Stimulated activated CD8-positive, alpha-beta memory T cell treated with anti-CD3 and anti-CD28 coated beads, Interleukin-2, amount 100 ng/mL, for 48 hours (primary cell): ENCODE measurements at places on chromosomes 4 and X.

DNA sequence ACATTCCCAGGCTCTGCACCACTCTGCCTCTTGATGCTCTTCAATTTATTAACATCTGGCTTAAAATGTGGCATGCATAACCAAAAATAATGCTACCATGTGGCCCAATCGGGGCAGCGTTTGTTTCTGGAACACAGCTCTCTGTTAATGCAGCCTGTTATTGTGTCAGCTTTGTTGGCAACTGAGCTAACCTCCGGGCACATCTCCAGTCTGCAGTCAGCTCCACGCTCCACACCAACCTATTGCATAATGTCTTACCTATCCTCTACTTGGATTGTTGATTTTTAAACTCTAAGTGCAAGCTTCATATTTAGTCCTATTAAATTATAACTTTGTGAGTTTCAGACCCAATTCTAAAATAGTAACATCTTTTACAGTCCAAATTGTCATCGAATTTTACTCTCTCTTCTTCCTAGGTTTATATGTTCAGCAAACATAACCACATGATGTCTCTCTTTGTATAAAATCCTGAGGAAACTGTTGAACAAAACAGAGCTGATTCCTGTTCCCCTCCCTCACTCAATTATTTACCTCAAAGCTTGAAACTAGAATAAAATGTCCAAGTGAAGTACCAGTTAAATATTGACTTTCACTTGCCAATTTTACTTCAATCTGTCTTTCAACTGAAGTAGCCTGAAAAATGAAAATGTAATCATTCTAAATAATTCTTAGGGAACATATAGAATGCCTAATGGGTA lies 92.2 kb upstream of the RAPGEF2 start:
- no peak for DNase-seq

DNA sequence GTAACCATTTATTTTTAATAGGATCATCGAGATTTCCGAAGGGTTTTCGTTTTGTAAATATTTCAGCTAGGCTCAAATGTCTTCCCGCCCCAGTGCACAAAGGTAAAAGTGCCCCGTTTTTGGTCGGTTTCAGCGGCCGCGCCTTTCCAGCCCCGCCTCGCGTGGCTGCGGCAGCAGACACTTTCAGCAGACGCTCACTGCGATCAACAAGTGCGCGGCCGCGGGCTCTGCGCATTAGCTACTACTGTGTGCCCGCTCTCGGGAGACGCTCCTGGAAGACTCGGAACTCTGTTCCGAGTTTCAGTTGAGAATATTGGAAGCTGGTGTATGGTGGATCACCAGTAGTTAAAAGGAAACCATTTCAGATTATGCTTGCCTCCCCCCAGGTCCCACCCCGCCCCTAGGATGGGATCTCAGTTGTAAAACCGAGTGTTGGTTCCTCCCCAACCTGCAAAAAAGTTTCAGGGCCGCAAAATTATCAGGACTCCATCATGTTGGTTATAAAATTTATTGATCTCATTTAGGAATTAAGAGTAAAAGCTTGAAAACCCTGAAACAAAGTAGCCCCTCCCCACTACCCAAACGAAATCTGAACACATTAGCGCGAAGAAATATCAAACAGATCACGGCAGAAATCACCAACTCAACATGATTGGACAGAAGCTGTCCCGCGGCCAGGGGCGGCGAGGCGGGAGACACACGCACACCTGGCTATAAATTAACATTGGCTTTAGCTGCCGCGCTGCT lies 2.2 kb downstream of the SOX3 start:
- DNase-seq: no peak

DNA sequence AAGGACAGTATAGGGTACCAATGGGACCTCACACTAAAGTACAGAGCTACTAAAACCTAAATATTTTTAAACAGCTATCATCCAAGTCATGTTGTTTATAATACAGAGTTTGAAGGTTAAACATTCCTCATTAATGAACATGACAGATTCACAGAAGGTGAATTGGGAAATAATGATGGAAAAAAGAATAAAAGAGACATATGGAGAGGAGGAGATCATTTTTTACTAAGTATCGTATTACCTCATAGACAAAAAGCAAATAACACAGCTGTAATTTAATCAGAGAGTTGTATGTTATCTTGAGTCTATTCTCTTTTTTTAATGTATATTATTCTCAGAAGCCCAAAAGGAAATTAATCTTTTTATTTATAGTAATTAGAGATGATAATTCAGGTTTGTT lies 7.9 kb downstream of the PLK4 start:
- no peak for DNase-seq

DNA sequence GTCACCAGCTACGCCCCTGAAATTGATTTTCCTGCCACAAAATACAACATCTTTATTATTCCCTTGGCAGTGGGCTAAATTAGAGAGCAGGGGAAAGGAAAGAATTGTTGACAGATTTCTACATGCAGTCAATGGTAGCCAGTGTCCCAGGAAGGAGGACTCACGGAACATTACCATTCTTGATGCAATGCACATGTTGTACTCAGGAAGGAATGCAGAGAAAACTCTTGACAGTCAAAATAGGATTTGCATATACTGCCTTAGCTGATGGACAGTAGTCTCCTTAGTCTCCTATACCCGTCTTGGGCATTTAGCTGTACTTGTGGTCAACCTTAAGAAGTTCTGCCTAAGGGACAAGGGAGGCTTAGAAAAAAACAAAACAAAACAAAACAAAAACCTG lies 158.0 kb upstream of the GYPA start:
- DNase-seq: no peak
